ENCODE measurements at places on chromosomes 16 and 17.

DNA sequence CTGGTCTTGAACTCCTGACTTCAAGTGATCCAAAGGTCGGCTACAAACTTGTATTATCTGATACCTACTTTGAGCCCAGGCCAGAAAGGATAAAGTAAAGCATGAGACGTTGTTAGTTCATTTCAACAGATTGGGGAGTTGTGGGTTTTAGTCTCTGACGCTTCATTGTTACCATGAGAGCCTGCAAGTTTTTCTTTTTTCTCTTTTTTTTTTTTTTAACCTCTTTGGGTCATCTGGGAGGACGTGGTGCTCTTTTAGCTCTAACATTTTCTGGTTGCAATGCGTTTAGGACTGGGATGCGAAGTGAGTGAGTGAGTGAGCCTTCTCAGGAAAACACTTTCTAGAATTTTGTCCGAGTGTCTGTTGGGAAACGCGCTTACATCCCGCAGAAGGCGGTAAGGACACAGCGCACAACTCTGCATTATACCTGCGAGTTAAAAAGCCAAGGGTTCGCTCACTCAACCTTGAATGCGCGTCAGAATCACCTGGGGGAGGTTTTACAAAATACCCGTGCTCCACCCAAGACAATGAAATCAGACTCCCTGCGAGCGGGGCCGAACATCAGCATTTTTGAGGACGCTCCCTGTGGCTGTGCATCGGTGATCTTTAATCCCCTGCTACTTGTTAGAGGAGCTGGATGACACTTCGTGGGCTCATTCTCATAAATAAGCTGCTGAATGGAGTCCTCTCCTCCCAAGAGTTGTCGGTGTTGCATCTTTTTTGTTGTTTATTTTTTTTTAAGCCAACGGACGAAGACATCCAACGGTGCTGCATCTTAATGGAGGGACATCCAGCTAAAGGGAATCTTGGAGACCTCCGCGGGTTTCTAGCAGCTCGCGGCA is 629 bp upstream of the RNF135 start:
- peak; percentile 49 for DNase-seq

GRCh38 chr17:7355053-7355452 is at the start of gene TMEM95:
Gene TMEM95, plus strand, starts transcription at chr17:7355156. Its CDS starts 49 bp downstream, at chr17:7355205.
- DNase-seq, result peak; percentile 33

GRCh38 chr17:57464191-57464864 is 208.0 kb downstream of the MSI2 start:
- no peak for DNase-seq

DNA sequence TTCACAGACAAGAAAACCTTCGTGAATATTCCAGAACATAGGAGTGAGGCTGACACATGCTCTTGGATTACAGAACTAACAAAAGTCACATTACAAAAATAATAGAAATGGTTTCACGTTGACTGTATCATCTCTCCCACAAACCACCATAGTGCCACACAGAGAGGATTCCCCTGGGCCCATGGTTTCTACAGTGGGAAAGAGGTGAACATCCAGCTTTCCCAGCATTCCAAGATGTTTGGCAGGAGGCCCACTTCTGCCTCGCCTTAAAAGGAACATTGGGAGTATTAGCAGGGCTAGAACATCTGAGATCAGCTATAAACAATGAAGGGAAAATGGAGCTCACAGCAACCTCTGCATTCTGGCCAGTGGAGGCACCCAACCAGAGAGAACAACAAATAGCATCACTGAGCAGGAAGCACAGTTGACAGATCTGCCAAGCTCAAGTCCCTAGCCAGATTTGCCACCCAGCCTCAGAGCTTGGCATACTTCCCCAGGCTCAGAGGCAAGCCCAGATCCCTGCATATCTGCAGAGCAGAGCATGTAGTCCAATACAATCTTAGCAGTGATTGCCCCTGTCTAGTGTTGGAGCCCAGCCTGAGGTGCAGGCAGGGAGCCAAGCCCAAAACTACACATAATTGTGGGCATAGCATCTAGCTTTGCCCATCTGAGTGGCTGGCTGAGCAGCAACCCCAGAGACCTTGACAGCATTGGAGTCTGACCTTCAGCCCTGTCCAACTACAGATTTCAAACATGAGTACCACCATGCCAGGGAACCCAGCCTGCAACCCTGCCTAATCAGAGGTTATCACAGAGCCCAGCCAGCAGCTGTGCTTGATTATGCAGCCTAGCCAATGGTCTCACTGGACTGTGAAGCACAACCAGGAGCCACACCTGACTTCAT is 260.4 kb downstream of the CEP112 start:
- no peak for DNase-seq

GRCh38 chr16:15491411-15491810 is 57.0 kb downstream of the BMERB1 start:
- DNase-seq, result no peak

DNA sequence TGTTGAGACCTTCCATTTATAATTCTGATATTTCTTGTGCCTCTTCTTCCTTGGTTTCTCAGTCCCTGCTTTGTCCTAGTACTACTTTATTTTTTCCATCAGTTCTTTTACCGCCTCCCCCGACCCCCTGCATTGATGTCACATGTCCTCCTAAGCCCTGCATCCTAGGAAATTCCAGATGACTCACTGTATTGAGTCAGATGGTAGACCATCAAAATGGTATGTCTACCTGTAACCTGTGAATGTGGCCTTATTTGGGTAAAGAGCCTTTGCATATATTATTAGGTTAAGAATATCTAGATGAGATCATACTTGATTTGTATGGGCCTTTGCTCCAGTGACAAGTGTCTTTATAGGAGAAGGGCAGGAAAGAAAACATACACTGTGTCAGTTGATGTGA is 515.3 kb upstream of the CA10 start:
- no peak for DNase-seq

DNA sequence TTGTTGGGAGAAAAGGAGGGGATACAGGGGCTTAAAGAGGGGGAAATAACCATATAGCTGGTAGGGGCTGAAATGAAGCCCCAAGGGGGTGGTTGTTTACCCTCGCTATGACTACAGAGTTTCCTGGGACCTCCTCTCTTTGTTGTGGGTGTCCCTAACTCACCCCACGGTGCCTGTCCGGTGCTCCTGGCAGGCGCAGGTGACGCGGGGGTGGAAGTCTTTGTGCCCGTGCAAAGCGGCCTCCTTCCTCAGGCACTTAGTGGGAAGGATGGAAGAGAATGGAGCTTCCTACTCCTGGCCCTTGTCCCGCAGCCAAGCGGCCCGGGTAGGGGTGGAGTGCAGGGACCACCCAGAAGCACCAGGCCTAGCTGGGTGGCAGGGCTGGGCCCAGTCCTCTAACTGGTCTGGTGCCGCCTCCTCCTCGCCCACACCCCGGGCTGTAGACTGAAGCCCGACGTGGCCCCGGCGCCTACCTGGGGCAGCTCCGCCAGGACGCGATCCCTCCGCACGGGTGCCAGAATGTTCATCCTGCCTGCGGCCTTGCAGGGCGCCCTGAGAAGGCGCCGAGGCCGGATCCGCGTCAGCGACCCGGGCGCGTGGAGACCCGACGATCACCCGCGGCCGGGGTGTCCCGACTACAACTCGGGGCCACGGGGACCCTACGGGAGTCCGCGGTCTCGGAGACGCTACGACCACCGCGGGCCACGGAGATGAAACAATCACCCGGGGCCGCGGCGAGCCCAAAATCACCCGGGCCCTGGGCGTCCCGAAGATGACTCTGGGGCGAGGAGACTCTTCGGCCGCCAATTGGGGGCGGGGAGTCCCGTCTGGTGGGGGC is 709 bp downstream of the RAB34 start:
- DNase-seq, result no peak

GRCh38 chr17:65485388-65486299 is 75.8 kb downstream of the AXIN2 start:
- DNase-seq, result no peak

DNA sequence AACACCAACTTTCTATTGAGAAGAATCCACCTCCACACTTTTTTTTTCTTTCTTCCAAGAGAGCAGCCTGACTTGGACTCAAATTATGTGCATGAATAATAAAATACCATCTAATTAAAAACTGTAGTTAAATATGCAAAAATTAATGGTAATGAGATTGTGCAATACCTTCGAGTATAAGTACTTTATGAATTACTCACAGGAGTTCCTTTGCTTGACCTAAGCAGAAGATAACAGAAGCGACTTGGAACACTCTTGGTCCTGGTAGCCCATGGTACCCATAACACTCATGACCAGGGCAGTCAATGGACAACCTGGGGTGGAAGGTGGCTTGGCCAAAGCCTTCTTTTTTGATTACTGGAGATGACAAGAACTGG is 203.5 kb upstream of the IRX3 start:
- DNase-seq, result no peak

DNA sequence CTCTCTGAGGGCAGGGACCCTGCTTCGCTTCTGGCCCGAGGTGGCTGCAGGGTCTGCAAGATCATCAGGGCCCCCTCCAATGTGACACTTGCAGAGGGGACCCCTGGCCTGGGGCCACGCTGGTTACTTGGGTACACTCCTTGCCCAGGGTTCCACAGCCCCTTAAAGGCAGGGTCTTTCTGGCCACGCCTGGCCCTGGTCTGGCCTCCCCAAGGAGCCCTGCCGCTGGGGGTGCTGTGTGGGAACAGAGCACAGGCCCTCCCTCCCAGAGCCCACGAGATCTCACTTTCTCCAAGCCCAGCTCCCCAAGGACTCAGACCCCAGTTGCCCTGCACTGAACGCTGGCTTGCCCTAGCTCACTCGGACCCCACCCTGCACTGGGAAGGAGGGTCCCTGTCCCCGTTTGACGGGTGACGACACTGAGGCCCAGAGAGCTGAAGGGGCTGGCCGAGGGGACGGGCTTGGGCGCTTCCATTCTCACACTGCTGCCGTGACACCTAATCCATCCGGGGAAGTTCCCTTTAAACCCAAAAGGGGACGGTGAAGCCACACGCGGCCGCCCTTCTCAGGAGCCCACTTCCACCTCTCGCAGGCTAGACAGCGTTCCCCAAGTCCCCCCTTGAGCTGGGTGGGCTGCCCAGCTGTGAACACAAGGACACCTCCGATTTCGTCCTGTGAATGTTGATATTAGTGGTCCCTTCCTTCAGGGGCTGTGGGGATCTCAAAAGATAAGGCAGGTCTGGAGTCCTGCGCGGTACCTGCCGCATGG is 26.9 kb upstream of the OSGIN1 start:
- DNase-seq, result no peak

DNA sequence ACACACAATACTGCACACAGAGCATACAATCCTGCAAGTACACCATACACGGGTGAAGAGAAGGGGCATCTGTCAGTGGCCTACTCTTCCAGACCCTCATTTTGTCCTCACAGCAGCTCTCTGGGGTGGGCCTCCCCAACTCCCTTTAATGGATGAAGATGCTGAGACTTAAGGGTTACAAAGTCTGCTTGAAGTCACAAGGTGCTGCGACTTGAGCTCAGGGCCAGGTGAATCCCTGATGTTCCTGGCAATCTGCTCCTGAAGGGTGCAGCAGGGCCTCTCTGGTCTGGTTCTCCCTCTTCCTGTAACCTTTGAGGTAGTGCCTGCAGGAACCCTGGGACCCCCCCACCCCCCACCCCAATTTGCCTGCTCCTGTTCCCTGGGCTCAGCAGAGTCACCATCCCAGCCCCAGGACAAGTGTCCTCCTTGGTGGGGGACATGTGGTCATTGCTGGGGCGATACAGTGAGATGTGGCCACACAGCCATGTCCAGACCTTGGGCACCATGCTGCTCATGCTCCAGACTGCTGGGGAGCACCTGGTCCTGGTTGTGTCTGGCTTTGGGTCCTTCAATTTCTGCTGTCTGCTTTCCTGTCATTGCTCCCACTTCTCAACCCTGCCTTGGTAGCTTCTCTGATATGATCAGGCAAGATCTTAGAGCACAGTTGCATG is 107.5 kb downstream of the METRNL start:
- no peak for DNase-seq

DNA sequence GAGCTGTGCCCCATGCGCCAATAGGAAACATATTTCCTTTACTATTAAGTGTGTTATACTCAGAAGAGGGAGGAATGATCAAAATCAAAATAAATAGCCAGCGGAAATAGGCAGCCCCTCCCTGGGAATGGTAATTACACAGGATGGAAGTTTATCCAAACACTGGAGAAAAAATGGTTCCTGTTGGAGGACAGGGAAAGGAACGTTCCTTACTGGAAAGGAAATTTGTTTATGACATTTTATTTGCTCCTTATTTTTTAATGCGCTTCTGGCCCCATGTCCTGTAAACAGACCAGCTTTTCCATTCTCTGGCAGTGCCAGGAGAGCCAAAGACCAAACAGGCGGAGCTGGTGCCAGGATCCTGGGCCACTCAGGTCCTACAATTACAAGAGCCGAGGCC is 273.7 kb downstream of the SOX9 start:
- no peak for DNase-seq

DNA sequence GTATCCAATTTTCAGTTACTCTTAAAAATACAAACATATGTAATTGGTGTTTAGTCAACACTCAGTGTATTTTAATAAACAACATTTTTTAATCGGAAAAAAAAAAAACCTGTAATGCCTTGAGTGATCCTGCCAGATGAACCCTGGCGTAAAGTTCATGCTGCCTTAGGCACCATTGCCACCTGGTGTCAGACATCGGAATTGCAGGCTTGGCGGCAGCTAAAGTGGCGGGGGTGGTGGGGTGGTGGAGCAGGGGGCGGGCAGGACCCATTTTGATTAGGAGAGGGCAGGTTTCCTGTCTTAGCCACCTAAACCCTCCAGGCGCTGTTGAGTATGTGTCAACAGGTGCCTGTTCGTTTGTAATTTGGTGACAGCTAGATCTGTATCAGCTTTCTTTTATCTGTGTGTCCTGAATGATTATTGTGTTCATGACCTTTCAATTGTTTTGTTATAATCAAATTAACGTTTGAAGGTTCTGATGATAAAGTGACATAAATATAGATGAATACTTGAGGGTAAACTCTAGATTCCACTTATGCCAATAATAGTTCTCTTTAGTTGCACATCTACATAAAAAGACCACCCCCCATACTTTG is 588.7 kb downstream of the CDH13 start:
- DNase-seq, result no peak

DNA sequence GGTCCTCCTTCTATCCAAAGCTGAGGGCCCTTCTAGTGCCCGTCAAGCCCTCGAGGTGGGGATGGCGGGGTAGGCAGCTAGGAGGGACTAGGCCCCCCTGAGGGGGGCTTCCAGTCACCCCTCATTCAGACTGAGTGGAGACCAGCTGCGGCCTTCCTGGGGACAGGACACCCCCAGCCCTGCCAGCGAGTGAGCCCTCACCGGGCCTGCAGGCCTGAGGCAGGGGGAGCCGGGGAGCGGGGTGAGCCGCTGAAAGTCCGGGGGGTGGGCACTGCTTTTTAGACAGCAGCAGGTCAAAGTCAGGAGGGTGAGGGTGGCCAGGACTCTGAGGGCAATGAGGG is 8.7 kb upstream of the KREMEN2 start:
- DNase-seq, result no peak
